Peyer's patch (tissue), 4 donors: ENCODE measurements at places on chromosomes 6 and 20. TPM values are rescaled to one million over a fixed set of nuclear protein-coding genes. Genes with fewer than 3 reads are reported as not detected.

DNA sequence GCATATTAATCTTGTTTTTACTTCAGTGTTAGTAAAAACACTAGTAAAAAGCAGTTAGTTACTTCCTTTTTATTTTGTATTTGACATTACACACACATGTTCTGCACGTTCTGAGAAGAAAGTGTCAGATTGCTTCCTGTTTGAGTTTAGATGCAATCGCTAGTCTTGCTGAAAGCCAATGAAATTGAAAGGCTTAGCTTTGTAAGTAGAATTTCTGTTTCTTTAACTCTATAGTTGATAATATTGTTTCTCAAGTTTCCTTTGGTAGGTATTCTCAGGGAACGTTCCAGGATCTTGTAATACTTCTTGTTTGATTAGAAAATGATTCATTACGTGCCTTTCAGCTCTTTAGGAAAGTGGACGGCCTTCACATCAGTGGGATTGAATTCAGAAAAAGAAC is 55.0 kb downstream of the CDKAL1 start:
- no peak for DNase-seq
- no peak overlapping the region for H3K27ac ChIP-seq
- H3K4me1 ChIP-seq = no peaks in the 10 kb centered on the region
- H3K36me3 ChIP-seq = no peaks in the 10 kb centered on the region

TGM3 gene
- not detected for total RNA-seq

DIDO1 gene
- 143 TPM for total RNA-seq

GRCh38 chr6:26232306-26232939 is 132.6 kb upstream of the BTN3A2 start:
- H3K27ac ChIP-seq = peak overlapping the region; percentile 96
- DNase-seq = no peak
- H3K36me3 ChIP-seq = no peaks in the 10 kb centered on the region

DNA sequence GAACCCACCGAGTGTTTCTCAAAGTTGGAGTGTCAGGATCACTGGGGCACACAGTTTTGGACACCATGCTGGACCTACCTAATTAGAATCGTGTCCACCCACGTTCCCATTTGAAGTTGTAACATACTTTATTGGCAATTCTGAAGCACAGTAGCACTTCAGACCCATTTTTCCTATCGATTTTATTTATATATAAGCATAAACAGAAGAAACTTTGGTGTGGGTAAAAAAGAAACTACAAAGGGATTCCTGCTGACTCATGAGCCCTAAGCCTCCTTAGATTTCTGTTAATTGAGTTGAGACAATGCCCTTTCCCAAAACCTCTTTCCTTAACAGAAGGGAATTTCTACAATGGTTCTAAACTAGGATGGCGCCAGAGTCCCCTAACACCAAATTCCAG is 398.0 kb downstream of the CDKAL1 start:
- no peaks in the 10 kb centered on the region for H3K27me3 ChIP-seq
- H3K27ac ChIP-seq = no peak overlapping the region
- DNase-seq = no peak
- H3K4me1 ChIP-seq = no peaks in the 10 kb centered on the region

DNA sequence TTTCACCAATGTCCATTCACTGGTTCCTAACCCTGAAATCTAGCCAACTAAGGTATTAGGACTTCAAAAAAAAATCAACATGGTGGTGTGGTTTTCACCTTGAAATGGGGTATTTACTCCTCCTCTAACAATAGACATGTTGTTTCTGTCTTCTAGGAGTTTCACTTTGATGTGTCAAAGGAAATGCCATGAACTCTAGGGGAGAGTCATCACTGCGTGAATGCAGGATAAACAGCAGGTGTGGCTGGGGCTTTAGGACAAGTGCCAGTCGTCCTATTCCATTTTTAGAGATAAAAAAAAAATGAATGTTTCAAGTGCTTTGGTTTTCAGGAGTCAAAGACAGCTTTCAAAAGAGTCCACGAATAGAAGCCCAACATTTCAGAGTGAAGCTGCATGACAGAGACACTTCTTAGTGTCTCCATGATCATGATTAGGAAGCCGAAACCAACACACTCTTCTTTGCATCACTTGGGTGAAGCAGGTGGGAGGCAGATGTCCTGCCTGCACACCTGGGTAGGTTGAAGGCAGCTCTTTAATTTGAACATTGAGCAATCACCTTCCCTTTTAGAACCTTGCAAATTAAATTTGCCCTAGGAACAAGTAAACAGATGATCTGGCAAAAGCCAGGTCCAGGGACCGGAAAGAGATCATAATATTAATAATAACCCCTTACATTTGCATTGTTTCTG is 328.5 kb upstream of the PRDM1 start:
- no peaks in the 10 kb centered on the region for H3K36me3 ChIP-seq
- no peak overlapping the region for H3K27ac ChIP-seq
- no peaks in the 10 kb centered on the region for H3K4me1 ChIP-seq
- H3K27me3 ChIP-seq = no peaks in the 10 kb centered on the region
- H3K4me3 ChIP-seq = no peak overlapping the region

GRCh38 chr6:117110146-117110545 is 155.2 kb upstream of the VGLL2 start:
- H3K36me3 ChIP-seq = no peaks in the 10 kb centered on the region
- no peaks in the 10 kb centered on the region for H3K27me3 ChIP-seq
- H3K27ac ChIP-seq = no peak overlapping the region
- no peak for DNase-seq
- no peak overlapping the region for H3K4me3 ChIP-seq

- H3K4me1 ChIP-seq = no peaks in the 10 kb centered on the region
- H3K36me3 ChIP-seq = no peaks in the 10 kb centered on the region
- H3K27ac ChIP-seq = no peak overlapping the region
- no peak for DNase-seq
- no peaks in the 10 kb centered on the region for H3K27me3 ChIP-seq
Measured at GRCh38 chr6:112482373-112482772, 135.2 kb downstream of the RFPL4B start.

- no peak overlapping the region for H3K4me3 ChIP-seq
- no peaks in the 10 kb centered on the region for H3K27me3 ChIP-seq
- no peaks in the 10 kb centered on the region for H3K36me3 ChIP-seq
- DNase-seq = no peak
- no peak overlapping the region for H3K27ac ChIP-seq
- no peaks in the 10 kb centered on the region for H3K4me1 ChIP-seq
Measured at GRCh38 chr6:163661272-163661671, 246.8 kb downstream of the QKI start.

ENPP5 gene
- 2.9 TPM for total RNA-seq

DNA sequence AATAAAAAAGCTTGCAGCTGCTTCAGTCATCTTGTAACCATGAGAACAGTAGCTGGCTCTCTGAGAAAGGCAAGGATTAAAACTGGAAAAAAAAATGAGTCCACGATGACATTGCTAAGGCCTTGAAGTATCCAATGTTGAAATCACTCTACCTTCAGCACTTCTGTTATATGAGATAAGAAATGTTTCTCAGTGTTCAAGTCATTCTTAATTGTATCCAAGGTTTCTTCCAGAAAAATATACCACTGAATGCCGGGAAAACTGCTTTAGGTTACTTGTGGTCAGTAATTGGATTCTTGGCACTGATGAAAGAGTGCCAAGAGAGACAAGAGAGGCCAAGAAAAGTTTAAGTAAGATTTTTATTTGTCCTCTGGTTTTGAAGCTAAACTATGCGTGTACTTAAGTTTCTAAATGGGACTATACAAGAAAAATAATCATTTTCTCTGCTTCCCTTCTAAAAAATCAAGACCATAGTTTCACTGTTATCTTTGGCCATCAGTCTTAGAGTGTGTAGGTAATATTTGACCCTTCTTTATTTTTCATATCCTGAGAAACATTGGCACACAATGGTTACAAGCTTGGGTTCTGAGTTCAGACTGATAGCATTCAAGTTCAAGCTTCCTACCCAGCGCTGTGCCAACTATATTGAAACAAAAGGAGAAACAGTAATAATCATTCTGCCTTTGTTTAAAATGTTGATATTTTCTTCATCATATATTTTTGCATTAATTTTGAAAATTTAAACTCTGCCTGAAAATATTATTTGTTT is 84.6 kb downstream of the TRDN start:
- no peaks in the 10 kb centered on the region for H3K27me3 ChIP-seq
- no peaks in the 10 kb centered on the region for H3K4me1 ChIP-seq
- no peak overlapping the region for H3K27ac ChIP-seq
- no peaks in the 10 kb centered on the region for H3K36me3 ChIP-seq
- H3K4me3 ChIP-seq = no peak overlapping the region

ANGPT4 gene
- not detected for total RNA-seq

UNC5CL gene
- 34.6 TPM for total RNA-seq
